ENCODE measurements at places on chromosomes 3 and 15. TPM values are rescaled to one million over a fixed set of nuclear protein-coding genes. Genes with fewer than 3 reads are reported as not detected.

GRCh38 chr15:38454696-38455090 is 766 bp downstream of the FAM98B start:
- H3K4me3 ChIP-seq: peak overlapping the region; percentile 86
- H3K27ac ChIP-seq: peak overlapping the region; percentile 83
- no peaks in the 10 kb centered on the region for H3K27me3 ChIP-seq
- no peaks in the 10 kb centered on the region for H3K36me3 ChIP-seq
- peaks cover 15% of the 10 kb centered on the region for H3K4me1 ChIP-seq

- no peaks in the 10 kb centered on the region for H3K27me3 ChIP-seq
- DNase-seq: no peak
- H3K4me3 ChIP-seq: no peak overlapping the region
- no peak overlapping the region for H3K27ac ChIP-seq
Observed at GRCh38 chr15:75641179-75641503, 1.1 kb upstream of the IMP3 start.

GRCh38 chr15:56049577-56049976 is 56.2 kb upstream of the NEDD4 start:
- no peaks in the 10 kb centered on the region for H3K36me3 ChIP-seq
- H3K27me3 ChIP-seq: no peaks in the 10 kb centered on the region
- no peaks in the 10 kb centered on the region for H3K4me1 ChIP-seq
- no peak overlapping the region for H3K27ac ChIP-seq
- H3K4me3 ChIP-seq: no peak overlapping the region

DNA sequence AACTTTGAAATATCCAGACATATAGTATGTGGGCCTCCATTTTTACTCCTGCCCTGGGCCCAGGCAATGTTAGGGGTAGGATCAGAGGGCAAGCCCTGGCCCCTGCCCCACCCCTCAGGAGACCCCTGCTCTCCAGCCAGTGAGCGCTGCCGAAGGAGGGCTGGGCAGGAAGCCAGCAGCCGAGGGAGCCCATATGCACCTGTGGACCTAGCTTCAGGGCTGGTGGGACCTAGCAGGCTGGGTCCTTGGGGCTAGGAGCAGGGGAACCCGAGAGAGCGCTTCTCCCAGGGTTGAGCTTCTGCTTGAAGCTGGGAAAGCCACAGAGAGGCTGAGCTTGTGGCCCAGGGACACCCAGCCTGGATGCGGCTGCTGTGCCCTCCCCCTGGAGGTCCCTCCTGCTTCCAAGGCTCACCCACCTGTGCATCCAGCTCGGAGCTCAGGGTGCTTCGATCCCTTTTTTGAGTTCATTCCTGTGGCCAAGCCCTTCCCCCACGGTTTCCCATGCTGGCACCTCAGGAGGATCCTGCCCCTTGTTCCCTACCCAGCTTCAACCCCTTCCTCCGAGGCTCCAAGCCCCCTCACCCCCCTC is 21.0 kb upstream of the CYP11A1 start:
- no peak overlapping the region for H3K27ac ChIP-seq
- no peaks in the 10 kb centered on the region for H3K4me1 ChIP-seq
- H3K4me3 ChIP-seq: no peak overlapping the region
- no peak for DNase-seq
- H3K36me3 ChIP-seq: no peaks in the 10 kb centered on the region
- no peaks in the 10 kb centered on the region for H3K27me3 ChIP-seq

- H3K36me3 ChIP-seq: no peaks in the 10 kb centered on the region
- H3K4me3 ChIP-seq: no peak overlapping the region
- DNase-seq: no peak
Observed at GRCh38 chr3:23797491-23797890, 8.3 kb upstream of the UBE2E1 start.

- no peak overlapping the region for H3K27ac ChIP-seq
- H3K36me3 ChIP-seq: no peaks in the 10 kb centered on the region
- DNase-seq: no peak
- H3K4me3 ChIP-seq: no peak overlapping the region
Observed at GRCh38 chr3:164250923-164251322, 827.4 kb downstream of the SI start.

DNA sequence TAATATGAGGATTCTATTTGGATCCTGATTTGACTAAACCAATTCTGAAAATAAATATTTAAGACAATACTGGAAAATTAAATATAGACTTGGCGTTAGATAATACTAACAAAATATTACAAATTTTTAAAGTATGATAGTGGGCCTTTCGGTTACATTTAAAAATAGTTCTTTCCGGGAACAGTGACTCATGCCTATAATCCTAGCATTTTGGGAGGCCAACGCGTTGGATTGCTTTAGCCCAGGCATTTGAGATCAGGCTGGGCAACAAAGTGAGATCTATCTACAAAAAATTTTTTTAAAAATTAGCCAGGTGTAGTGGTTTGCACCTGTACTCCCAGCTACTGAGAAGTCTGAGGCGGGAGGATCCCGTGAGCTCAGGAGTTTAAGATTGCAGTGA is 30.3 kb upstream of the GADL1 start:
- H3K36me3 ChIP-seq: no peaks in the 10 kb centered on the region
- H3K4me1 ChIP-seq: peaks cover 35% of the 10 kb centered on the region
- H3K27ac ChIP-seq: peak overlapping the region; percentile 90
- DNase-seq: no peak
- no peaks in the 10 kb centered on the region for H3K27me3 ChIP-seq

TRPM1 gene
- not detected for total RNA-seq

GPR160 gene
- total RNA-seq: 2.2 TPM

SEMA3B gene
- total RNA-seq: 53.6 TPM

CLEC3B gene
- total RNA-seq: 202 TPM

All from thoracic aorta (tissue), 2 donors.